ENCODE measurements at places on chromosomes 6 and 20. TPM values are rescaled to one million over a fixed set of nuclear protein-coding genes. Genes with fewer than 3 reads are reported as not detected.

GRCh38 chr6:39295611-39296011 is 18.6 kb downstream of the KCNK17 start:
- H3K4me3 ChIP-seq, result no peak overlapping the region
- peaks cover 40% of the 10 kb centered on the region for H3K27me3 ChIP-seq
- no peaks in the 10 kb centered on the region for H3K36me3 ChIP-seq
- H3K27ac ChIP-seq, result no peak overlapping the region
- DNase-seq, result no peak

DNA sequence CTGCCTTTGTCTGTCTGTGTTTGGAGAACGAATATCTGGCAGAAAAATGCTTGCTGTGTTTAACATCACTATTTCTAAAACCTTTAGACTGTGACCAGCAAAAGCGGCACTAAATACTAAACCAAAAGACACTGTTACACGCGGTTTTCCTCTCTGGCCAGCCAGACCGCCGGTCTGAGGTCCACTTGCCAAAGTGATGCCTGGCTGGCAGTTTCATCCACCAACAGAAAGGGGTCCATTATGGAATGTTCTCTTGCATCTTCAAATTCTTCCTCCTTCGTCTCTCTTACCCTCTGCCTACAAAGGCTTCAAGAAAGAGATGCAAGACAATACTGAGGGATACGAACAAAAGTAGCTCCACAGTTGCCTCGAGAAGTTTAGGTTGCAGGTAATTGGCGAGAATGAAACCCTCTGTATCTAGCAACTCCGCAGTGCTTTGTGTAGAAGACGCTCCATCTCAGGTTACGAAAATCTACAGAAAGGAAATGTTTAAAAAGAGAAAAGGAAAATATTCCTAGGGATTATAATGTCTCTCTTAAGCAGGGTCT is 176.6 kb downstream of the TRIM27 start:
- H3K27ac ChIP-seq, result no peak overlapping the region
- peak overlapping the region; percentile 23 for H3K4me3 ChIP-seq
- no peak for DNase-seq
- H3K36me3 ChIP-seq, result no peaks in the 10 kb centered on the region

GRCh38 chr20:63103402-63104311 is 96.9 kb upstream of the BHLHE23 start:
- peaks cover 43% of the 10 kb centered on the region for H3K27me3 ChIP-seq
- H3K4me1 ChIP-seq, result peaks cover 4% of the 10 kb centered on the region
- DNase-seq, result no peak
- no peak overlapping the region for H3K27ac ChIP-seq
- H3K4me3 ChIP-seq, result no peak overlapping the region
- no peaks in the 10 kb centered on the region for H3K36me3 ChIP-seq

DNA sequence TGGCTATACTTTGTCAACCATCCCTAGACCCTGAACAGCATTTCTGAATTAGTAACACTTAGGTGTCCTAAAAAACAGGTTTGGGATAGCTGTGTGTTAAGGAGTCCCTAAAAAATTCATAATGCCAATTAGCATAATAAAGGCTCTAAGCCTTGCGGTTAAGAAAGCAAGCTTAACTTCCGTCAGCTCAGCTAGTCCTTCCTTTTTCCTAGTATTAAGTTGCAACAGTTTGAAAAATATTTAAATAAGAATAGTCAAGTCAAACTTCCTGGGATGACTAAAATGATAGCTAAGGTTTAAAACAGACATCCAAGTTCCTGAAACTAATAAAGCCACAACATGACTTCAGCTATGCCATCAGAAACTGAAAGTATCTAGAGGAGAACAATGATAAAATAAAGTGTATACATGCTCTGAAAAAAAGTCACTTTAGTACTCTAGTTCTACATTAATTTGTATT is 3.5 kb downstream of the AKIRIN2 start:
- peak overlapping the region; percentile 91 for H3K27ac ChIP-seq
- H3K4me3 ChIP-seq, result peak overlapping the region; percentile 98
- H3K27me3 ChIP-seq, result no peaks in the 10 kb centered on the region
- no peak for DNase-seq
- no peaks in the 10 kb centered on the region for H3K36me3 ChIP-seq
- peaks cover 62% of the 10 kb centered on the region for H3K4me1 ChIP-seq

- no peaks in the 10 kb centered on the region for H3K27me3 ChIP-seq
- H3K36me3 ChIP-seq, result no peaks in the 10 kb centered on the region
- H3K27ac ChIP-seq, result no peak overlapping the region
- DNase-seq, result no peak
- peaks cover 7% of the 10 kb centered on the region for H3K4me1 ChIP-seq
- H3K4me3 ChIP-seq, result no peak overlapping the region
These were observed 503.5 kb downstream of the HACE1 start for GRCh38 chr6:104356197-104356596.

DNA sequence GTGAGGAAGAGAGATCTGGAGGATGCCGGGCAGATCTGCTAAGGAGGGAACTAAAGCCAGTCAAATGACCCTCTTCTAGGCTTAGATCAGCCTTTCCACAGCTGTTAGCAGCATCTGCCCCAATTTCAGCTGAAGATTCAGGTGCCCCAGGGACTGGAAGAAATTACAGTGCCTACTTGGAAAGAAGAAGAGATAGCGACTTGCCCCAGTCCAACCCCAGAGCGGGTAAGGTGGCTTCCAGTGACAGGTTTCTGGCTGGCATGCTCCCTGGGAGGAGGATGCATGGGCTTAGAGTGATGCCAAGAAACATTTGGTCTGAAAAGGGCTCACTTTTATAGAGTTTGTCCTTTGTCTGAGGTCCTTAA is 620 bp downstream of the TJAP1 start:
- no peaks in the 10 kb centered on the region for H3K27me3 ChIP-seq
- peak overlapping the region; percentile 88 for H3K4me3 ChIP-seq
- H3K4me1 ChIP-seq, result peaks cover 40% of the 10 kb centered on the region
- no peaks in the 10 kb centered on the region for H3K36me3 ChIP-seq

Gene DNMT3B
- 7.5 TPM for total RNA-seq
